ENCODE measurements at places on chromosomes 12 and 14.

DNA sequence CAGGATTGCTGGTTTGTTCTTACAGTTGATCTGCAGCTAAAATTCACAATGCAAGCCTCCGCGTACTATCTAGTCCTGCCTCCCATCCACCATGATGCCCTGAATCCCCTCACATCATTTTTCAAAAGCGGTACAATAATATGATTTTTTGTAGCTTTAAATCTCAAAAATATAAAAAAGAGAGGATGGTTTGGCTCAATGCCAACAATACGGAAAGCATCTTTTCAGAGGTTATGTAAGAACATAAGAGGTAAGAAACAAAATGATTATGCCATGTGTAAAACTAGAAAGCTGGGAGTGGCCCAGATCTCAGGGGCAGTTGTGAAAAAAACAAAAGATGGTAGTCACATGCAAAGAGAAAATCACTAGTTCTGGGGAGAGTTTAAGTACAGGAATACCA, 24.0 kb upstream of the ZDHHC17 start:
- no peak for DNase-seq

GRCh38 chr14:98244966-98245569, 1026.9 kb downstream of the BCL11B start:
- no peak for DNase-seq

DNA sequence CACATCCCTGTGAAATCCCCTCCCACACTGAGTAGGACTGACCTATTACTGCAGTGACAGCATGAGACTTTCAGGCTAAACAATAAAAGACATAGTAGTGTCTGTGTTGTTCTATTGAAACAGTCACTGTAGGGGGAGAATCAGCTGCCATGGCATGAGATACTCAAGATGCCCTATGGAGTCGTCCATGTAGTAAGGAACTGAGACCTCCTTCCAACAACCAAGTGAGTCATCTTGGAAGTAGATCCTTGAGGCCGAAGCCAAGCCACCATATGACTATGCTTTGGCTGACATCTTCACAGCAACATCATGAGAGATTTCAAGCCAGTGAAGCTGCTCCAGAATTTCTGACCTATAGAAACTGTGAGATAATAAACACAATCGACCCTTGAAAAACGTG, 12.1 kb upstream of the LRP6 start:
- no peak for DNase-seq

DNA sequence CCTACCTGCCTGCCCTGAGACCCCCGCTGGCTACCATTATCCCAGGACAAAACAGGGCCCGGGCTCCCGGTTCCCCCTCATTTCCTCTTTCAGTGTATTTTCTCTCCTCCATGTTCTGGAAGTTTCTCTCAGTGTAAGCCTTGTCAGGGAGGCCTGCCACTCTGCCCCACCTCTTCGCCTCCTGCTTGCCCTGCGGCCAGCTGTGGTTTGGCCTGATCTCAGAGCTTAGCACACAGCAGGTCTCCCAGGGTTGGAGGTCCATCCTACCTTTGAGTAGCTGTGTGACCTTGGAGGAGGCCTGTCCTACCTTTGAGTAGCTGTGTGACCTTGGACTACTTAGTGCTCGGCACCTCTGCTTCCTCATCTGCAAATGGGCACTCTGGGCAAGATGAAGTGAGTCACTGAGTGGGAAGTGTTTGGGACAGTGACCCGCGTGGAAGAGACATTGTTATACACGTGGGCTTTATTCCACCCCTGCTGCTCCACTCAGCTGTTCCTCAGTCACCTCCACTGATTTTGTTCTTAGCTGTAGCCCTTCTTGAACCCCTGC, 212.7 kb downstream of the ZFP36L1 start:
- DNase-seq = no peak

GRCh38 chr14:61889914-61890351, 127.7 kb downstream of the SNAPC1 start:
- DNase-seq = peak; percentile 73

DNA sequence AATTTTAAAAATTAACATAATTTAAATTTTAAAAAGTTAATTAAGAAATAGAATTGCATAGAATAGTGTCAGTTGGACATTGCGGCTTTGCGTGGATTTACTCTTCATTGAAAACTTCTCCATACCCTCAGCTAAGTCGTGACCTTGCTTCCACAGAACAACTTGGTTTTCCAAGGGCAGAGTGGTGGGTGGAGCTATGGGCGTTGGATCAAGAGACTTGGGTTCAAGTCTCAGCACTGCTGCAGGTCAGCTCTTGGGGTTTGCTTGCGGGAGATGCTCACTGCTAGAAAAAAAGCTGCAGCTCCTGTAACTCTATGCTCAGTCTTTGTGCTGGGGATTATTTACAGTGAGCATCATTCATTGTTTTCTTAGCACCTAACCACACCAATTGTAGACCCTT, 133.7 kb downstream of the PRIMA1 start:
- DNase-seq = no peak

DNA sequence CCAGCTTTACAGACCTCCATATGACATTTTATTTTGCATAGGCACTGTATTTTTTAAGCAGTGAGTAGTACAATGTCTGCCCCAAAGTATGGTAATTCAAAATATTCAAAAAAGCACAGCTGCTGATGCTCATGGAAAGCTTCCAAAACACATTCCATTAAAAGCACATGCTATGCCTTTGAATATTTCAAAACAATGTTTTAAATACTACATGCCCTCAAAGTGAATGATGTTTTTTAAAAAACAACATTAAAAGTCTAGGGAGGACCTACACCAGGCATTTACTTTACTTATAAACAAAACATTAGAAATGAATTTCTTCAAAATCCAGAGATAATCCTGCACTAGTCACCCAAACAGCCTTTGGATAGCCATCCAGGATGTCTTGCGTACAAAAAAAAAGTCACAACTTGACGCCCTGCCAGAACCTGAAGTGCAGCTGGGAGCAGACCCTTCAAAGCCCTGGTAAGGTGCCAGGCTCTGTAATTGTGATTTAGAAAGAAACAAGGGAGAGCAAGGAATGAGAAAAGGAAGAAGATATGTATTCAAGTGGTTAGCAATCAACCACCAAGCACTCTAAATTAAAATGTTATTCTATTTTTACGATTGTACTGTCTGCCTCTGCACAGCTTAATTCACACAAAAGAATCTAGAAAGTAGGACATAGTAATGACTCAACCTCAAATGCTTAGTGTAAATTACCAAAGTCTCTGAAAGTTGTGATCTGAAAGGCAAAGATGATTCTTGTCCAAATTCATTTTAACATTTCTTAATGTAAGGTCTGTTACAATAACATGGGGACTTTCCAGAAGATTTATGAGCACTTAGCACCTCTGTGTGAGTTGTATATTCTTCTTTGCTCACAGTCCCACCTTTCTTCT, 31.9 kb downstream of the CEP83 start:
- no peak for DNase-seq

DNA sequence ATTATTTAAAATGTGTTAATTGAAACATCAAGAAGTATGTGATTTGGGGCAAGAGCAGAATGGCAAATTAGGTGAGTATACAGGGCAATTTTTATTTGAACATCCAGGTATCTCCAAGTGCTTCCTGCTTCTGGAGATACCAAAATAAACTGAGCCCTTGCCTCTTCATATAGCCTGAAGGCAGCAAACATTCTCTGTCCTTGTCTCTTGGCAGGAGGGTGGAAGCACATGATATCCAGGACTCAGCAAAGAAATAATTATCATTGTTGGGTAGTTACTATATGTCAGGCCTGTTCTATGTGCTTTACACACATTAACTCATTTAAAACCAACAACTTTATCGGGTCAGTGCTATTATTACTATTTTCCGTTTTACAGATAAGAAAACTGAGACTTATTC, 12.5 kb downstream of the LIN7A start:
- DNase-seq = no peak

DNA sequence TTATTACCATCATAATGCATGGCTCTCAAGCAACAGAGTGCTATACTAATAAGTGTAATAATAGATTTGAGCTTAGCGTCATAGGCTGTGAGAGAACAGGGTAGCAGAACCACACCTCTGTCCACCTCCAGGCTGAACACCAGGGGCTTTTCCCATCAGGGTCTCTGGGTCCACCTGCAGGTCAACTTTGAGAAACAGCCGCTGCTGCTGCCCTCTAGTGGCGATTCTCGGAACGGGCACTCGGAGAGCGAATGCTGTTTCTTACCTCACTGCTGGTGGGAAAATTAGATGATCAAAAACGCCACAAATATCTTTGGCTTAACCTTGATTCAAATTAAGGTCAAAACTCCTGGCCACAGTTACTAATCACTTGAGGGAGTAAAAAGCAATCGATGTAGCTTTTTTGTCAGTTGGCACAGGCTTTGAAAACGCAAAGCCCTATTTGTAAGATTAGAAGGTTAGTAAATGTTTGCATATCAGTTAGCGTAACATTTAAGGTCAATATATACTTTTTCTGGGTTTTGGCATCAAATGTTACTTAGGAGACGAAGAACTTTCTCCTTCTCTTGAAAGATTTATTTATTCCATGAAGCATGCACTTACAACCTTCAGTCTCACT, 127.9 kb upstream of the TMEM132D start:
- peak; percentile 56 for DNase-seq

DNA sequence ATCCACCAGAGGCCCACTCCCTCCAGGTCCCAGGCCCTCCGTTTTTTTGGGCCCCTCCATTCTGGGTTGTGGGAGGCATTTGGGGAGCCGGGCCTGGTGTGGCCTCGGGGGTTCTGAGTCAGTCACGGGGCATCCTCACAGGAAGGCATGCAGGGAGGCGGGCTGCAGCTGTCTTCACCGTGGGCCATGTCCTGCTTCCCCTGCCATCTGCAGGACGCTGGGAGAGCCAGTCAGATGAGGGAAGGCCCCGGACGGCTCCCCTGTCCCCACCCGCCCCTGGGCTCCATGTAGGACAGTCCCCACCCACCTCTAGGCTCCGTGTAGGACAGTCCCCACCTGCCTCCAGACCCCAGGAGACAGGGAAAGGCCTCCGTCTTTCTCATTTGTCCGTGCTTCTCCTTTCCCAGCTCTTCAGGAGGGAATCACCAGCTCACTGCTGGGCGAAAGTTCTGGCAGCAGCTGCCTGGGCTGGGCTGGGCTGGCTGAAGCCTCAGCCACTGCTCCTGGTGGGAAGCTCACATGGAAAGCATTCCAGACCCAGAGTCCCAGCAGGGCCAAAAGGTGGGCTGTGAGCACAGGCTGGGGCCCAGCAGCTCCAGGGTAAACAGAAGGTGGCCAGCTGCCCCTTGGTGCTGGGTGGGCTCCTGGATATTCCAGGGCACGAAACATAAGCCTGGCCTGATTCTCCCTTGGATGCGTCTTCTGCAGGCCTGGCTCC, 217.8 kb downstream of the KIF26A start:
- DNase-seq = no peak

DNA sequence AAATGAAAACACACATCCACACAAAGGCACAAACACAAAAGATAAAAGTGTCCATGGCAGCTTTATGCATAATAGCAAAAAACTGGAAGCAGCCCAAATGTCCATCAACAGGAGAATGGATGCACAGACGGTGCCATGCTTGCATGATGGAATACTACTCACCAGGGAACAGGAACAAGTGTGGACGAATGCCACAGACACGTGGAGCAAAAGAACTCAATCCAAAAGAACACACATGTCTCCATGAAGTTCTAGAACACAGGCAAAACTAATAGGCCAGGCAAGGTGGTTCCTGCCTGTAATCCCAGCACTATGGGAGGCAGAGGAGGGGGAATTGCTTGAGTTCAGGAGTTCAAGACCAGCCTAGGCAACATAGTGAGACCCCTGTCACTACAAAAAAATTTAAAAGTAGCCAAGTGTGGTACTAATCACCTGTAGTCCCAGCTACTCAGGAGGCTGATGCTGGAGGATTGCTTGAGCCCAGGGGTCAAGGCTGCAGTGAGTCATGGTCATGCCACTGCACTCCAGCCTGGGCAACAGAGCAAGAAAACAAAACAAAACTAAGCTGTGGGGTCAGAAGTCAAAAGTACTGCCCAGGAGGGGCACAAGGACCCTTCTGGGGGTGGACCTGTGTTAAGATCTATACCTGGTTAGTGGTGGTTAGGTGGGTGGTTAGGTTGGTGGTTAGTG, 7.3 kb upstream of the TMEM119 start:
- DNase-seq = peak; percentile 30

- no peak for DNase-seq
Observed at GRCh38 chr12:112163056-112163455, 37.7 kb downstream of the TRAFD1 start.

- DNase-seq = peak; percentile 96
Observed at GRCh38 chr14:45083976-45084722, at the start of gene PRPF39. PRPF39 (plus strand) TSS chr14:45084116; CDS start chr14:45095240, 11,124 bp downstream.

DNA sequence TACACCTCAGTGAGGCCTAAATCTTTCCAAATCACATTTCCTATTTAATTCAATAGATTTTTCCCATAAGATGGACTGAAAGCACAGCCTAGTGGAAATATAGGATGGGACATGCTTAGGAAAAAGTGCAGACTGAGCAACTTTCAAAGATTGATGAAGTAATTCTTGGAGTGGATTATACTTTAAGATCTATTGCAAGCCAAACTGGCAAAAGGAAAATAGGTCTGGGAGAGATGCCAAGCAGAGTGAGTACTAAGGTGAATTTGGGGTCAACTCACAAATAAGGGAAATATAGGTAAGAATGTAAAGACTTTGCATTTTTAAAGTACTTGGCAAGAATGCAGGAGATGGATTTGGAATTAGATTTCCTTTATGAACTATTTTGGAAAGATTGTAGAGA, 170.2 kb upstream of the FOXG1 start:
- no peak for DNase-seq

GRCh38 chr12:110998165-110998564, 77.8 kb upstream of the MYL2 start:
- no peak for DNase-seq

- no peak for DNase-seq
Observed at GRCh38 chr14:26199590-26200370, 398.1 kb downstream of the NOVA1 start.
